Omental fat pad (tissue), 4 donors: ENCODE measurements at places on chromosomes 1 and 21. TPM values are rescaled to one million over a fixed set of nuclear protein-coding genes. Genes with fewer than 3 reads are reported as not detected.

TMIGD3 gene
- total RNA-seq, result 4.6 TPM

DNA sequence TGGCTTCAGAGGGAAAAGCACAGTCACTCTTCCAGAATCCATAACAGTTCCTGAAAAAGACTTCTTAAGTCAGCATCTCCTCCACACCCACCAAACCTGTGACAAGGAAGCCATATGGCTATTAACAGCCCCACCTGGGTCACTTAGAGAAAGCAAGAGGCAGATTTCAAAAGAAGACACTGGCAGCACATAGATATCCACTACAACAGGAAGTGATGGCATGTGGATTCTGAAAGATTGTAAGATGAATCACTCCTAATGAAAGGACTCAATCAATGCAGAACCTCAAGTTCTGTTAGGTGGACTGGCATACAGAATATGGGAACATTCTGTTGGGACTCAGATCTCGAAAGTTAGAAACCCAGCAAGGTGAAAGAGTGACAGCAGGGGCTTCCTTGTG, 365.9 kb downstream of the TGFB2 start:
- no peak for DNase-seq

SPRR3 gene
- total RNA-seq, result not detected

DNA sequence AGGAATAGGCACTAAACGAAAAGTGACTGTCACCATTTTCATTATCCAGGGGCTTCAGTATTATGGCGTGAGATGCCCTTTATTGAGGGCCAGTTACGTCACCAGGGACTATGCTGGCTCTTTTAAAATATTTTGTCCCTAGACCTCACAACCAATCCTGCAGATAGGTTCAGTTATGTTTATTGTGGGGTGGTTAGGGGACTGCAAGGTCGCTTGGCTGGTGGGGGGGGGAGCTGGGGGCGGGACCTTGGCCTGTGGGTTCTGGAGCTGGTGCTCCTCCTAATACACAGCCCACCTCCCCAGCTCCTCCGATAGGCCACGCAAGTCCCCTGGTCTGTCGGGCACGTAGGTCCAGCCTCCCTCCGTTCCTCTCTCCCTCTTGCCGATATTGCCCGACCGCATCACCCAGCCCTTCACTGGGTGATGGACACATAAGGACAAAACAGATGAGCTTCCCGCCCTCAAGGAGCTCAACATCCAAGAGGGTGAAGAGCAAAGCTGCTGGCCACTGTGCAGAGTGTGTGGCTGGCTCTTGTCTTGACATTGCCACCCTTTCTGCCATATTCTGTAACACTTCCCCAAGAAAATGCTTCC, 271.8 kb downstream of the MATN1 start:
- no peak for DNase-seq

S100A9 gene
- total RNA-seq, result 471 TPM

SELENBP1 gene
- 35.7 TPM for total RNA-seq

DNA sequence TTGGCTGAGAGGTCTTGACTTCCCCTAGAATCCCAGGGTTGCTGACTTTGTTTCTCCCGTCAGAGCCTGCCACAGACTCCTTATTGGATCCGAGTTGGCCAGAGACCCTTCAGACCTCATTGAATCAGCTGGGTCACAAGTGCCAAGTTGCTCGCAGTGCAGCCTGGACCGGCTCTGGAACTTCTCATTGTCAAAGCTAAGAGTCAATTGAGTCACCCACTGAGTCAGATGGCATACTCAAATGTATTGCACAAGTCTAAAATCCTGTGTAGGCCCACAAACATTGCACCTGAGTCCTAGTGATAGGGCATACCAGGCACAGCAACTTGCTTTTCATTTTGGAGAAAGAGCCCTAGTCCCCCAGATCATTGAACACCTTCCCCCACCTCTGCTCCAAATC, 20.4 kb upstream of the SCAF4 start:
- DNase-seq, result no peak

FNBP1L gene
- total RNA-seq, result 16.7 TPM

GRCh38 chr1:18121072-18121820, 13.6 kb downstream of the IGSF21 start:
- no peak for DNase-seq

DNA sequence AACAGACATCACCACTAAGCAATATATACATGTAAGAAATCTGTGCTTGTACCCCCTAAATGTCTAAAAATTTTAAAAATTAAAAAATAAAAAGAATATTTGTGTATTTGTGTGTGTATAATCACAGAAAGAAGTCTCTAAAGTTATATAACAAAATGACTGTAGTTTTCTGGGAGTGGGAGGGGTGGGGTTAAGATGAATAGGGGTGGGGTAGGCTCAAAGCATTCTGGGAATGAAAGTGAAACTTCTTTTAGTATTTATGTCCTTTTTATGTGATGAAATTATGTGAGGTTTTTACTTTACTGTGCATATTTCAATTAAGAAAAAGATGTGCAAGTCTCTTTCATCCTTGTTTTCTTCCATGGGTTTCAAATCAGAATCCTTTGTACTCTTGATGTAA, 65.3 kb downstream of the FASLG start:
- DNase-seq, result no peak

GRCh38 chr1:4048076-4048475, 148.0 kb upstream of the C1orf174 start:
- no peak for DNase-seq

DNA sequence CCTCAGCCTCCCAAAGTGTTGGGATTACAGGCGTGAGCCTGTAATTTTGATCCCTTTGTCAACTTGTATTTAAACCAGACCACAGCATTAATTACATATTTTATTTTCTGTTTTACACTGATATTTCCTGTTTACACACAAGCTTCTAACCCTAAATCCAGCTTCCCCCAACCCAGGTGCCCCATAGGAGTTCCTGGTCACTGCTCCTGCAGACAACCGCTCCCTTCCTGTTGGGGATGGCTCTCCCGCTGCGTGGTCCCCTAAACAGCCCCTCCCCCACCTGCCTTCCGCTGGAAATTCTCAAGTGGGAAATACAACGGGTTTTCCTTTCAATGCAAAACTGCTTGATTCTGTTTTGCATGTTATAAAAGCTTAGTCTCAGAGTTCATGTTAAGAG, 3.7 kb downstream of the CSTB start:
- DNase-seq, result no peak

- no peak for DNase-seq
These were observed 31.1 kb upstream of the RGS8 start for GRCh38 chr1:182715531-182715930.

DNA sequence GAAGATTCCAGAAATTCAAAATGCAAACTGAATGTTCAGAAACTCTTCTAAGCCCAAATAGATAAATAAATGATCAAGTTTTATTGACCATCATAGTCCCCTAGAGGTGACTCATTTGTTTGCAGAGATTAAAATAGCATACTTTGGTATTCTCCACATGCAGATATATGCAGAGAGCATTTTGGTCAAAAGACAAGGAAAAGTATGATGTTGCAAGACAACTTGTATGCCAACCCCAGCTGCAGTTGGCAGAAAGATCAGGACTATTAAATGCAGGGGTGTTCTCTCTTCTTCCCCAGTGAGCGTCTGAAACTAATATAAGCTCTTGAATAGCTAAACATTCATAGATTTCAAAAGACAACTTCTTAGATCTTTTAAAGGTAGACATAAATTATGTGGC, 404.9 kb downstream of the LTN1 start:
- no peak for DNase-seq

DNA sequence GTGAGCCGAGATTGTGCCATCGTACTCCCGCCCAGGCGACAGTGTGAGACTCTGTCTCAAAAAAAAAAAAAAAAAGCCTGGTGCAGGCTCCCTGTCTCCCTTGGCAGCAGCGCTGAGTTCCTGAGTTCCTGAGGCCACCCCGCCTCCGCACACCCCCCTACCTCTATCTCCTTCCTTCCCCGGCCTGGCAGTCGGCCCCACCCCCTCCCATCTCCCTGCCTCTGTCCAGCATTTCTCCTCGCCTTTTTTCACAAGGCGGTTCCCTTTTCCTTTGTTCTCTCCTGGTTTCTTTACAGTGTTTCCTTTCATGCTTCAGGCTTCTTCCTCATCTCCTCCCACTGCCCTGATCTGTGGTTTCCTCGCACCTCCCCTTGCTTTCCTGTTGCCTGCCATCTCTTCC, 2.7 kb downstream of the RORC start:
- no peak for DNase-seq

EPB41 gene
- 48.5 TPM for total RNA-seq

- DNase-seq, result no peak
These were observed 22.4 kb downstream of the ARMH1 start for GRCh38 chr1:44696789-44697345.

- DNase-seq, result no peak
These were observed 62.4 kb upstream of the RAB4A start for GRCh38 chr1:229208481-229208880.

KLF17 gene
- total RNA-seq, result 0.24 TPM

DNA sequence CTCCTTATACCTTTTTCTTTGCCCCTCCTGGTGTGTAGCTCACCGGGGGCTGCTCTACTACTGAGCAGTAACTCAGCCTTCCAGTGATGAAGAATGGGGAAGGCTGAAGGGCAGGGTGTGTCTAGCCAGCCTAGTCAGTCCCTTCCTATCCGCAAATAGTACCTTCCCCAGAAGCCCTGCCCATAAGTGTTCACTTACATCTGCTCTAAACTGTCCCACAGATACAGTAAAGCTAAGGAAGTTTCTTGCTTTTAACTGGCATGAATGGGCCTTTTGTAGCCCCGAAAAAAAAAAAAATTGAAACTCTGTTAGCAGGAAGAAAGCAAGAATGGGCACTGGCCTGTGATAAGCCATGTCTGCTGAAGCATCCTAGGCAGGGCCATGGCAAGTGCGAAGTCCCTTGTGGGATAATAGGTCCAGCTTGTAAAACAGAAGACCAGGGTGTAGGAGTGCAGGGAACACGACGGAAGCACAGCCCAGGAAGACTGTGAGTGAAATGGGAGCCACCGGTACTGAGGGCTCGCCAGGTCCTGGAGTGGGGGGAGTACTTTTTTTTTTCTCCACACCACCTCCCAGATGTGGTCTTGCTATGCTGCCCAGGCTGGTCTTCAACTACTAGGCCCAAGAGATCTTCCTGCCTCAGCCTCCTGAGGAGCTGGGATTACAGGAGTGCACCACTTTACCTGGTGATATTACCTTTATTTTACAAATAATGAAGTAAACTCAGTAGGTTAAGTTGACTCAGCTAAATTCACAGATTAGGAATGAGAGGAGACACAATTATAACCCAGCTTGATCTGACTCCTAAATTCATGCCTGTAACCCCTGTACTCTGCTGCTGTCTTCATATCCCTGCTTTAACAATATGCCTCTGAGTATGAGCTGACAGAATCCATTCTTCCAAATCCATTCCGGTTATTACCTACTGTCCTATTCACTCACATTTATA, 347.5 kb downstream of the SMYD3 start:
- no peak for DNase-seq

SPRR1A gene
- not detected for total RNA-seq

DNA sequence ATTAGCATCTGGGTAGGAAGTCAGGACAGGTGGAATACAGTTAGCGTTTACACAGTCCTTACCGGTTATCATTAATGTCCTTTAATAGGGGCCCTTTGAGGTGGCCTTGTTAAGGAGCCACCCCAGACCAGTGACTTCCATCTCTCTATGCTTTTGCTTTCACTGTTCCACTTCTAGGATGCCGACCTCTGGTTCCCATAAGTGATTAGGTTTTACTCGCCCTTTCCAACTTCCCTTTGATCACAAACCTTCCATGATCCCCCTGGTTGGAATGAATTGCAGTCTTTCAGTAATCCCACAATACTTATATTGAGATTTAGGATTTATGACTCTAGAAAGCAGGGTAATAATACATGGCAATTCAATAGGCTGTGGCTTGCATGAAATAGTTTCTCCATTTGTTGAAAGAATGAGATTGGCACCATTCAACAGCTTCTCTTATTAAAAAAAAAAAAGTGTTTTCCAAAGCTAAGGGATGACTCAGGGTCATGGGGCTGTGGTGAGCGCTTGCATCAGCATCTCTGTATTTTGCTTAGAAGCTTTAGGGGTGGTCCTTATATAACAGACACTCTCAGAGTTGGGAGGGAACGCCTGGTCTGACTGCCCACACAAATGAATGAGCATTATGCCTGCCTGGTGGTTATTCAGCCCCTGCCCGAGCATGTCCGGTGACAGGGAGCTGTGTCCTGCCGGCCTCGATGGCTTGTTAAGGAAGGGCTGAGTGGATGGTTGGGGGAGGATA, 110.5 kb downstream of the CNIH3 start:
- peak; percentile 51 for DNase-seq

GRCh38 chr1:11874258-11874562, 15.5 kb upstream of the NPPB start:
- DNase-seq, result no peak

GRCh38 chr1:116232989-116233514, 121.9 kb downstream of the MAB21L3 start:
- DNase-seq, result no peak

CRNN gene
- not detected for total RNA-seq

DNA sequence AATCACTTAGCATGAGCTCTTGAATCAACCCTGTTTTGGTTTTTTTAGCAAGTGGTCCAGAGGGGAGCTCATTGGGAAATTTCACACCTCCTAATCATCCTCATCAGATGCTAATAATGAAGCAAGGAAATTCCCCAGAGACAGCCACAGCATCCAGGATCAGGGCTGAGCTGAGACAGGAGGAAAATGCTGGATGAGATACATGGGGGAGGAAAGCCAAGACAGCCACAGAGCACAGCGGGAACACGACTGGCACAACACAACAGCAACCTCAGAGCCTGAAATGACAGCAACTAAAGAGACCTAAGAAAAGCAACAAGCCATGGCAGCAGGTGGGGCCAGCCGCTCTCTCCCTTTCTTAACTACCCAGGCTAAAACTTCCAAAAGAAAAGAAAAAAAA, 70.4 kb downstream of the UBR4 start:
- DNase-seq, result no peak

SAMD11 gene
- total RNA-seq, result 1.6 TPM

DNA sequence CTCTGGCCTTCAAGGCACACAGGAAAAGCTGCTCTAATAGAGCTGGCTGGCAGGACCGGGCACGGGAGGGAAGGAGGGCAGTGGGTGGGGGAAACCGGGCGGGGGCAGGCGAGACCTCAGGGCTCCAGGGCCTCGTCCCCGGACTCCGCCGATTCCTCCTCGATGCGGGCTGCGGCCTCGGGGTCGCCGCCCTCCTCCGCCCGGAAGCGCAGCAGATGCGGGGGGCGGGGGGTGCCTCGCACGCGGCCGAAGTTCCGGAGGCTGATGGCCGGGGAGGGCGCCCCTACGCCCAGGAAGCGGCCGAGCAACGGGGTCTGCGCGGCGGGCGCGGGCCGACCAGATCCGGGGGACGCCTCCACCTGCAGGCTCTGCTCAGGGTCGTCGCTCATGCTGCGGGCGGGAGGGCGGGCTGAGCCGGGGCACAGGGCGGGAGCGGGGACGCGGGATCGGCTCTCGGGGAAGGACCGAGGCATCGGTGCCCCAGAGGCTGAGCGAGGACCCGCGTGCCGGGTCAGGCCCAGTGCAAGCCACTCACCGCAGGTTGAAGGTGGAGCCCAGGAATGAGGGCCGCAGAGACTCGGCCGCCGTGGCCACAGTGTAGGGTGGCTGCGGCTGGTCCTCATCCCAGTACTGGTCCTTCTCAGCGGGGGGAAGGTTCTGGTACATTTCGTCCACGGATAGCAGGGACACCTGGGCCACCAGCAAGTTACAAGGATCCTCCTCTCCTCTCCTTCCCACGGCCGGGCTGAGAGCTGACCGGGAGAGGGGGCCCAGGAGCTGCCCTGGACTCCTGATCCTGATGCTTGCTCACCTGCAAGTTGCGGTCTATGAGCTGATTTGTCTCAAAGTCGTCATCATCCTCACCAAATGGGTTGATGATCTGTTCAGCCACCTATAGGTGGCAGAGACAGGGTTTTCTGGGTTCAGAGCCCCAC, 3.6 kb downstream of the BEST4 start:
- DNase-seq, result no peak

IFI44 gene
- total RNA-seq, result 16.4 TPM

- DNase-seq, result no peak
These were observed 13.9 kb upstream of the BCAR3 start for GRCh38 chr1:93695411-93696005.

- no peak for DNase-seq
These were observed 1326.5 kb downstream of the PLA2G4A start for GRCh38 chr1:188155261-188155660.
